Pancreas (tissue), 10 donors: ENCODE measurements at places on chromosomes 11 and 22. TPM values are rescaled to one million over a fixed set of nuclear protein-coding genes. Genes with fewer than 3 reads are reported as not detected.

UBQLNL gene
- total RNA-seq: 0.15 TPM

RFPL1 gene
- not detected for total RNA-seq

GDPD4 gene
- not detected for total RNA-seq

IFITM10 gene
- total RNA-seq: 0.32 TPM

TMEM258 gene
- 94.3 TPM for total RNA-seq

GNG3 gene
- not detected for total RNA-seq

C11orf65 gene
- total RNA-seq: 1.0 TPM

ARVCF gene
- 19.4 TPM for total RNA-seq
